GM18507 (cell line): ENCODE measurements at places on chromosomes 3 and 15.

- no peak for DNase-seq
Observed at GRCh38 chr3:122365073-122365472, 18.0 kb downstream of the MIX23 start.

- DNase-seq = no peak
Observed at GRCh38 chr3:106447723-106448301, 579.0 kb upstream of the CBLB start.

DNA sequence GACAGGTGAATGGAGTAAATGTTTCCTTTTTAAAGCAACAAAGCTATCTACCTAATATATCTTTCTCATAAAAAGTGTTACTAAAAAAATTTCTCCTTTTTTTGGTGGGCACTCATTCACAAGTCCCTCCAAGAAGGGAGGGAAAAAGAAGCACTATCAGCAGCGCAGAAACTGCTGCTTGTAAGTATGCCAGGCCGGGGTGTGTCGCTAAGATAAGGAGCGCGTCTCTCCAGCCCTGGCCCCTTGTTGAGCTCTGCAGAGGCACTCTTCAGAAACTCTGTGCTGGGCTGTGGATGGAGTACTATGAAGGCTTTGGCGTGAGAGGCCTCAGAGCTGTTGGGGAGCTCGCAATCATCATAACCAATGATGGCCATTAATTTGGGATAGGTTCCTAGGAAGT is 49.1 kb downstream of the ZDHHC3 start:
- no peak for DNase-seq

DNA sequence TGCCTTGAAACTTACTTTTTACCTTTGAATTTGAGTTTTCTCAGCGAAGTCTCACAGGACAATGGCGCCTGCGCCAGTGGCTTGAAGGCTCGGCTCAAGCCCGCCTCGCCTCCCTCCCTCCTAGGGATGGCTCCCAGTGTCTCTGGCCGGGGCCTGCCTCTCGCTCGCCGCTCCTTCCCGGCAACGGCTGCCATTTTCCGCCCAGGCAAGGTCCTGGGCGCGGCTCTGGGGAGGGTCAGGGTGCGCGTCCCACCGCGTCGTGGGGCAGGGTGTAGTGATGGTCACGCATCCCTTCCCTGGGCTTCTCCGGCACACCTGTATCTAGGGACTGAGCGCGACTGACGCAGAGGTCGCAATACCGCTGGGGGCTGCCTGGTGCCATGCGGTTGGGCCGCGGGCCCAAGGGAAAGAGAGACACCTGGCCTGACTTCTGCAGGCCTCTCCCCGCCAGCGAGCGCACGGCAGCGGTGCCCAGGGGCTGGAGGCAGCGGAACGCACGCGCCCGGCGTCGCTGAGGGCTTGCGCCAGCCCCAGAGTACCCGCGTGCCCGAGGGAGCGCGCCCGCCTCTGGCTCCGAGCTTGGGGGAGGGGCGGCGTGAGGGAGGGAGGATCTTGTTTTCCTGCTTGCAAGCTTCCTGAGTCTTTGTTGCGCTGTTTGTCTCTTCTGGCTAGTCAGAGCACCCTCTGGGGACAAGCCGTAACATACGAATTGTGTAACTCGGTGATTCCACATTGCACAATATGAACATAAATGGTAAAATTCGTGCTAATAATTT is 20.7 kb upstream of the FEM1B start:
- DNase-seq = no peak

DNA sequence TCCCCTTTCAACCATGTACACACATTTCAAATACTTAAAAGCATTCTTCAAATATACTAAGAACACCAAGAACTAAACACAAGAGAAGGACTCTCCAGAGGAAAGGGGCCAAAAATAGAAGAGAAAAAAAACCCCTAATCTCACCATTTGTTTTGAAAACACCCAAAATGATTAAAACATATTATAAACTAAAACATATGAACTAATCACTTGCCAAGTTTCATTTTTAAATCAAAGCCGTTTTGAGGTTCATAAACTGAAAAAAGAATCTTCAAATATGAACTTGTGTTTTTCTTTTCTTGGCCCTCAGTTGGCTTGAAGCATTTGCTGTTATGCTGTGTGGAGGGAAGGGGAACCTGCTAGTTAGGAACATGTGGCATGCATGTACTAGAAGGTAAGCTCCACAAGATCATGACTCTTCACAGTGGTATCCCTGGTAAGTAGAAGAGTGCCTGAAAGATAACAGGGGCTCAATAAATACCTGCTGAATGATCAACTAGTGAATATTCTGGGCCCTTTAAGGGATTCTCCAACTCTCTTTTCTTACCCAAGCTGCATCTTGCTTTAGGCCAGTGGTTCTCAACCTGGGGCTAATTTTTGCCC is 224.5 kb downstream of the TIGIT start:
- no peak for DNase-seq

- no peak for DNase-seq
Observed at GRCh38 chr3:18153571-18154173, 271.5 kb downstream of the SATB1 start.

DNA sequence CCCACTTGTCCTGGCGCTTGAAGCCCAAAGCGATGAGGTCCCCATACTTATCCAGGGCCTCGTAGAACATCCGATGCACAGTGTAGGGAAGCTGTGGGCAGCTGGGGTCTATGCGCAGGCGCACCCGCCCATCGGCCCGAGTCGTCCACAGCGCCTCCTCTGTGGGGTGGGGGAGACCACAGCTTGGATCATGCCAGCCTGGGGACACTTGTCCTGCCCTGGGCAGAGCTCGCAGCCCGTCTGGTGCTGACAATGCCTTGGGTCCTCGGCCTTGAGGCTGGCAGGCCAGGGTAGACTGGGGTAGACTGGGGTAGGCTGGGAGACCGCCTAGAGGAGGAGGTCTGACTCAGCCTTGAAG is 39.8 kb downstream of the ACSBG1 start:
- DNase-seq = no peak

- DNase-seq = no peak
Observed at GRCh38 chr3:38646062-38646461, 3.4 kb downstream of the SCN5A start.

DNA sequence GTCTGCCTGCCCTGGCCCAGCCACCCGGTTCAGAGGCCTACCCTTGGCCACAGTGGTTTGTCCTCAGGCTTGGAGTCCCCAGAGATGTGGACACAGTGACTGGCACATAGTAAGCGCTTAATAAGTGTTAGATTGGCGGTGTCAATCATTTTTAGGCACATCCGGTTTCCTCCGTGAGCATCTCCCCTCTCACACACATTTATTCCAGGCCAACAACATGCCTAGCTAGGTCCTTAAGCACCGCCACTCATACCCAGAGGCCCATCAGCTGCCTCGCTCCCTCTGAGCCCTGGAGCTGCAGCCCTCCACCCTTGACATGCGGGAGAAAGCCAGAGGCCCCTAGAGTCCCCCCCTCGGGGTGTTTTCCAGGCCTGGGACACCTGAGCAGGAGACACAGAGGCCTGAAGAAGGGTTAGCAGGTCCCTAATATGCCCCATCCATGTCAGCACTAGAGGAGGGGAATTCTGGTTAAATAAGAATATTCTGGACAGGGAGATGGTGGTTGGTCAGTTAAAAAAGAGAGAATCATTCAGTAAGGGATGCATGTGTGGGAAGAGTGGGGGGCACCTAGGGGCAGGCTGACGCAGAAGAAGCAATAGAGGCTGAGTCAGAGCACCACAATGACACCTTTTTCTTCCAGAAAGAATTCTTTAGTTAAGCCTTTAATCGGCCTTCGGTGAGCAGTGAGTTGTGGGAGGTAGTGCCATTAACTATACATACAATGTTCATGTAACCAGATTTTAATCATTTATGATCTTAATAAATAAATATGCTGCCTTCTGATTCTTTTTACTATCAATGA is 22.3 kb downstream of the NR2F2 start:
- DNase-seq = no peak

- no peak for DNase-seq
Observed at GRCh38 chr3:184610245-184610871, 48.8 kb downstream of the EPHB3 start.

- DNase-seq = no peak
Observed at GRCh38 chr3:112018712-112019111, 15.8 kb upstream of the TMPRSS7 start.

- DNase-seq = no peak
Observed at GRCh38 chr3:100454677-100455076, 37.7 kb upstream of the TMEM45A start.

DNA sequence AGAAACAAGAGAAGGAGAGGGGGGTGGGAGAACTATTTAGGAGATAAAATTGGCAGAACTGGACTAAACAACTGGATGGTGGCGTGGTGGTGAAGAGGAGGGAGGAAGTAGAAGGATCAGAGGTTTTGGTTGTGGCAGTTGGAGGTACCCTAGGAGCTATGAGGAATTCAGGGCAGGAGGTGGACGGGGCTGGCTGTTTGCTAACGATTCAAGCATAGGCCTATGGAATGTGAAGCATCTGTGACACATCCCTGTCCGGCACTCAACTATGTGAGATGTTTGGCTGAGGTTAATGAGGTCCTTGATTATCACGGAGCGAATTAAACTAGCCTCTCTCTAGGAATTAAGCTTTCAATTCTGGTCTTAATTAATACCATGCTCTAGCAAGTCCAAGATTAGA is 13.5 kb downstream of the TARS3 start:
- no peak for DNase-seq

DNA sequence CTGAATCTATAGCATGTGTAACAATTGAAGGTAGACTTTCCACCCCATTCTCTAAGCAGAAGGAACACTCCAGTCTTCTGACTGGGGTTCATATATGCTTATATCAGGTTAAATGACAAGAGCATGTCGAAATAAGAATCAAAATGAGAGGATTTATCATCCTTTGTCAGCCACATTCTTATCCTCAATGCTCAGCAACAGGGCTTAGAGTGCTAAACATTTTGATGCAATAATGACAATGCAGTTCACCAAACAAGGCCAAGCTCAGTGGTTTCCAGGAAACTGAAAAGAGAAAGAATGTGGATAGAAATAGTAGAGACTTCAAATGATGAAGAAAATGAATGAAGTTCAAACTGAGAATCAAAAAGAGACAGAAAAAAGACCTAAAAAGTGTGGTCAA is 78.0 kb downstream of the FSIP1 start:
- no peak for DNase-seq

- DNase-seq = no peak
Observed at GRCh38 chr15:80210611-80211573, 41.1 kb downstream of the CTXND1 start.

DNA sequence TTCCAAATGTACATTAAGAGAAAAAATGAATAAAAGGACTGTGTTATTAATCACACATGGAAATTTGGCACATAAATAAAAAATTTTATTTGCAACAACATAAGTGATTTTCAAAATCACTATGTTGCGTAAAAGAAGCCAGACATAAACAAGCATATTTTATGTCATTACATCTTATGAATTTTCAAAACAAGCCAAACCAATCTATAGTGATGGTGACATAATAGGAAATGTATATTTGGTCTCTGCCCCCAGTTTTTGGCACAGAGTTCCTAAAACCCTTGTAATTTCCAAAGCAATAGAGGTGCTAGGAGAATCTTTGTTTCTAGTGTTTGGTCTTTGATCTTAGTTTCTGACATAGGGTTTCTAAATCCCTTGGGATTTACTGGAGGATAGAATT is 543.3 kb downstream of the ZBBX start:
- DNase-seq = no peak

DNA sequence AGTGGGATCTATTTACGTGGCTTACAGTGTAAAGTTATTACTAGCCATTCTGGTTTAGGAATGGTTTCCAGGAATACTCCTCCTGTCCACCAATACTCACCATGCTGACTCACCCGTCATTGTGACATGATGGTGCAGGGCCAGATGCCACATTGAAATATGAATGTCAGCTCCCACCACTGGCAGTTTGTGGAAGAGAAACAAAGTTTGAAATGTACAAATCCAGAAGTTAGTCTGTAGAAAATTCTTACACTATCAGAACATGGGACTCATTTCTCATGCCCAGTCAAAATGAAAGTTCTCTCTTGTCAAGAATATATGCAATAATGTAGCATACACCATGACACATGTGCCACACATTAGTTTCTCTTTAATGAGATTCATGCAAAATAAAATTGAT is 14.4 kb upstream of the TSPAN3 start:
- DNase-seq = no peak
